HFFc6 (cell line): ENCODE measurements at places on chromosomes 11 and 22. TPM values are rescaled to one million over a fixed set of nuclear protein-coding genes. Genes with fewer than 3 reads are reported as not detected.

GRCh38 chr11:113689768-113690618, 16.1 kb downstream of the TMPRSS5 start:
- H3K27me3 ChIP-seq, result peaks cover 2% of the 10 kb centered on the region; the same call in 1 of the 2 replicates
- H3K27ac ChIP-seq, result peak overlapping the region; percentile 75
- H3K4me1 ChIP-seq, result peaks cover 7% of the 10 kb centered on the region; the same call in 1 of the 2 replicates

GRCh38 chr11:10592331-10592730, 23.9 kb upstream of the LYVE1 start:
- peaks cover 75% of the 10 kb centered on the region for H3K4me1 ChIP-seq
- H3K4me3 ChIP-seq, result no peak overlapping the region; the same call in 1 of the 2 replicates
- H3K27me3 ChIP-seq, result peaks cover 1% of the 10 kb centered on the region
- H3K36me3 ChIP-seq, result peaks cover 49% of the 10 kb centered on the region
- H3K27ac ChIP-seq, result peak overlapping the region; percentile 81

GRCh38 chr11:88164806-88165585, 10.2 kb downstream of the RAB38 start:
- H3K27ac ChIP-seq, result no peak overlapping the region
- H3K4me1 ChIP-seq, result no peaks in the 10 kb centered on the region
- H3K36me3 ChIP-seq, result no peaks in the 10 kb centered on the region
- peaks cover 3% of the 10 kb centered on the region; the same call in 1 of the 2 replicates for H3K27me3 ChIP-seq
- H3K4me3 ChIP-seq, result no peak overlapping the region
- no peak for DNase-seq

- no peak for DNase-seq
- H3K36me3 ChIP-seq, result no peaks in the 10 kb centered on the region
- no peak overlapping the region for H3K27ac ChIP-seq
- H3K27me3 ChIP-seq, result peaks cover 37% of the 10 kb centered on the region
- no peak overlapping the region for H3K4me3 ChIP-seq
Measured at GRCh38 chr11:121350314-121351082, 57.9 kb downstream of the SC5D start.

- H3K27me3 ChIP-seq, result peaks cover 3% of the 10 kb centered on the region
- no peak for DNase-seq
- peaks cover 7% of the 10 kb centered on the region; the same call in 1 of the 2 replicates for H3K36me3 ChIP-seq
- H3K4me3 ChIP-seq, result no peak overlapping the region
- H3K4me1 ChIP-seq, result no peaks in the 10 kb centered on the region
Measured at GRCh38 chr22:48574776-48575617, 1252.7 kb downstream of the BRD1 start.

DNA sequence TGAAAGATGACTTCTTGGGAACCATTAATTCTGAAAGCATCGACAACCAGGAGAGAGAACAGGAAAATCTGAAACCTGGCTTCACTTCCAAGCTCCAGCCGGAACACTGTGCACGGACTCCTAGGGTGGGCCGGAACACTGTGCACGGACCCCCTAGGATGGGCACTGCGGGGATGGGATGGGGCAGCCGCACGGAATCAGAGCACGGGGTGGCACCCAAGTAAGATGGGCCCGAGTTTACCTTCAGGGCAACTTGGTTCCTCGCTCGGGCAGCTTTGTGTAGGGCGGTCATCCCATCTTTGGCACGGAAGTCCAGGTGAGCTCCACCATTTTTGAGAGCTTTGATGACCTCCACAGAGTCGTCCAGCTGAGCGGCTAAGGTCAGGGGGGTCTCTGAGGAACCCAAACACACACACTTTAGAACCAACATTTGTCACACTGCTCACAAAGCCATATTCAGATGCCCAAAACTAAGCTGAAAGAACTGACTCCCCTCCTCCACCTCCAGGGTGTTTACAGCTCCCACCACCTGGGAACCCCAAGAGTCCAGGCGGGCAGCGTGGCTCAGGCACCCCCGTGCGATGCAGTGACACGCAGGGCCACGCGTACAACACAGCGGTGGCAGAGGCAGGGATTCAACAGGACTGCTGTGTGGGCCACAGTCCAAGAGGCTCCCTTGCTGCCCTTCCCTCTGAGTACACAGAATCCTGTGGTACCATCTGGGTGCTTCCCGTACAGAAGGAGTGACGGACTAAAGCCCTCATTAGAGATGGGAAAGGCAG, 157.9 kb downstream of the SHANK2 start:
- DNase-seq, result no peak
- no peak overlapping the region for H3K27ac ChIP-seq
- peaks cover 2% of the 10 kb centered on the region for H3K27me3 ChIP-seq
- 0 out of 2 replicates have a peak, but pooled peaks cover 2% of the 10 kb centered on the region for H3K36me3 ChIP-seq
- no peaks in the 10 kb centered on the region for H3K4me1 ChIP-seq

DNA sequence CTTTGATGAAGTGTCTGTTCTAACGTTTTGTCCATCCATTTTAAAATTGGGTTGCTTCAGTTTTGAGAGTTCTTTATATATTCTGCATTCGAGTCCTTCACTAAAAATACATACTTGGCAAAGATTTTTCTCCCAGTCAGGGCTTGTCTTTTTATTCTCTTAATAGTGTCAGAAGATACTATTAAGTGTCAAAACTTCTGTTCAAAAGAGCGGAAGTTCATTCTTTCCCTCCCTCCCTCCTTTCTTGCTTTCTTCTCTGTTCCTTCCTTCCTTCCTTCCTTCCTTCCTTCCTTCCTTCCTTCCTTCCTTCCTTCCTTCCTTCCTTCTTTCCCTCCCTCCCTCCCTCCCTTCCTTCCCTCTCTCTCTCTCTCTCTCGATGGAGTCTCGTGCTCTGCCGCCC, 7.6 kb upstream of the MUC6 start:
- no peak for DNase-seq
- peaks cover 21% of the 10 kb centered on the region for H3K27me3 ChIP-seq
- H3K4me1 ChIP-seq, result no peaks in the 10 kb centered on the region
- H3K36me3 ChIP-seq, result no peaks in the 10 kb centered on the region
- H3K27ac ChIP-seq, result no peak overlapping the region
- no peak overlapping the region for H3K4me3 ChIP-seq

DNA sequence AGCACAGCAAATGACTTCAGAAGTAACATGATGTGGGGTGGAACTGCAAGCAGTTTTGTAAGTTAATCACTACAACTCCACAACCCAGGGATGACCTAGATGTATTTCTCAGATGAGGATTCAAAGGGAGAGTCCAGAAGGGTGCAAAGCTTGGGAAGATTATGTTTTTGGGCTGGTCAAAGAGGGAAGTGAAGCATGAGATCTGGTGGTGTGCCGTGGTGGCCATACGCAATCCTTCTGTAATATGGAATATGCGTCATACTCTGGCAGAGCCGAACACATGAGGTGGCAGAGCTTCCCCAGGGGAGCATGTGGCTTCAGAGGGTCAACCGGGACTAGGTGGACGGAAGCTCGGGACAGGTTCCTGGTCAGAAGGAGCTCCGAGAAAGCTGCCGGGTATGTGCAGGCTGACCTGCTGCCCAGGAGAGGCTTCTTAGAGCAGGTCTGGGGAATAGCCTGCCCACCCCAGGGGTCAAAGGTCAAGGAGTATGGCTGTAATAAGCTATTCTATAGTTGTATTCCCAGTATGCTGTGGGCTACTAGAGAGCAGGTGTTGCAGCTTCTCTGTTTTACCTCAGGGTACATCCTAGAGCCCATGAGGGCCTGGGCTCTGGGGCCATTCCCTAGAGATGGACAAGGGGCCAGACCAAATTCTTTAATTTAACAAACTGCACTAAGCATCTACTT, 70.1 kb upstream of the PHOX2A start:
- peaks cover 9% of the 10 kb centered on the region for H3K4me1 ChIP-seq
- no peak overlapping the region for H3K27ac ChIP-seq
- peaks cover under 1% of the 10 kb centered on the region for H3K36me3 ChIP-seq

- no peak overlapping the region for H3K4me3 ChIP-seq
- no peaks in the 10 kb centered on the region for H3K36me3 ChIP-seq
- no peak overlapping the region for H3K27ac ChIP-seq
- no peaks in the 10 kb centered on the region for H3K27me3 ChIP-seq
- DNase-seq, result no peak
Measured at GRCh38 chr11:116972691-116973090, 125.5 kb downstream of the SIK3 start.

GRCh38 chr22:39559456-39560105, 11.0 kb upstream of the CACNA1I start:
- H3K27ac ChIP-seq, result no peak overlapping the region
- DNase-seq, result peak; percentile 27
- H3K36me3 ChIP-seq, result no peaks in the 10 kb centered on the region
- no peak overlapping the region for H3K4me3 ChIP-seq
- no peaks in the 10 kb centered on the region; the same call in 1 of the 2 replicates for H3K4me1 ChIP-seq

DNA sequence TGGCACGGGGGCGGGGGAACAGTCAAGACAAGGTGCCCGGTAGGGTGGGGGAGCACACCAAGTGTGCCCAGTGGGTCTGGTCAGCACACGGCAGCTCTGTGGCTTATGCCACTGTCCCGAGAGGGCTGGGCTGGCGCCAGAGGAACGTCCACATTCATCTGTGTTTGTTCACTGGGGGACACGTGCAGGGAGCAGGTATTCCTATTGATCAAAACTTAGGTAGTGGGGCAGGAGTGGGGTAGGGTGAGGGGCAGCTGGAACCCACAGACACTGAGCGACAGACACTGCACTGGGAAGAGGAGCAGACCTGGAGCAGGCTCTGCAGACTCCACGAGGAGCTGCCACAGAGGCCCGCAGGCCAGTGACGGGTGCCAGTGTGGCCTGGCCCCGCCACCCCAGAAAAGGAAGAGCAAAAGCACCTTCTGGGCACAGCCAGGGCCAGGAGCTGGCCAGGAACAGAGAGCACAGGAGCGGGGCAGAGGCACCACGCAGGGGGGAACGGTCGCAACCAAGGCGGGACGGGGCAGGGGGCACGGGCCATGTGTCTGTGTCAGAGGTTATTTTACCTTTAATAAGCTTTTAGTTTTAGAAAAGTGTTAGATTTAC, 2.1 kb upstream of the MOB2 start:
- H3K27ac ChIP-seq, result no peak overlapping the region
- H3K27me3 ChIP-seq, result no peaks in the 10 kb centered on the region; the same call in 1 of the 2 replicates
- no peaks in the 10 kb centered on the region for H3K36me3 ChIP-seq
- no peak for DNase-seq

DNA sequence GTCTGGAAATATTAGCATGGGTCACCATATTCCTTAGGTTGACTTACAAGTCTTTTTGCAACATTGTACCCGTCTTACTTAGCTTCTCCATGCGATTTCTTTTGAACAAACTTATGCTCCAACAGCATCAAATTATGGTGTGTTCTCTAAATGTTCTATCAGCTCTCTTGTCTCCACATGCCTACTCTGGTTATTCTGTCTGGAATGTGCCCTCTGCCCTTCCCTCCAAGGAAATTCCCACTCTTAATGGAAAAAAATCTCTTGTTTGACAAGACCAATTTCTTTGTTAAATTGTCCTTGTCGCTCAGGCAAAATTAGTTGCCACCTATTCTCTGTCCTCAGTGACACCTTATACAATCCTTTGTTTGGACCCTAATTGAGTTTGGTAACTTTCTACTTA, 522.8 kb upstream of the LUZP2 start:
- H3K36me3 ChIP-seq, result no peaks in the 10 kb centered on the region
- peak overlapping the region; percentile 20; the same call in 1 of the 2 replicates for H3K27ac ChIP-seq
- H3K27me3 ChIP-seq, result no peaks in the 10 kb centered on the region
- no peak overlapping the region for H3K4me3 ChIP-seq
- H3K4me1 ChIP-seq, result peaks cover 55% of the 10 kb centered on the region

GRCh38 chr11:19430754-19431398, 190.1 kb upstream of the E2F8 start:
- DNase-seq, result no peak
- H3K4me3 ChIP-seq, result no peak overlapping the region
- H3K27me3 ChIP-seq, result peaks cover 58% of the 10 kb centered on the region

GRCh38 chr11:109752212-109752825, 330.3 kb downstream of the C11orf87 start:
- no peak overlapping the region for H3K27ac ChIP-seq
- H3K27me3 ChIP-seq, result no peaks in the 10 kb centered on the region; the same call in 1 of the 2 replicates
- H3K36me3 ChIP-seq, result no peaks in the 10 kb centered on the region
- H3K4me1 ChIP-seq, result no peaks in the 10 kb centered on the region; the same call in 1 of the 2 replicates

GRCh38 chr11:103608566-103608965, 427.9 kb upstream of the DDI1 start:
- H3K27me3 ChIP-seq, result no peaks in the 10 kb centered on the region; the same call in 1 of the 2 replicates
- DNase-seq, result peak; percentile 67
- H3K4me1 ChIP-seq, result peaks cover 39% of the 10 kb centered on the region
- H3K36me3 ChIP-seq, result peaks cover 26% of the 10 kb centered on the region
- H3K4me3 ChIP-seq, result peak overlapping the region; percentile 77

- H3K36me3 ChIP-seq, result peaks cover 29% of the 10 kb centered on the region
- no peak overlapping the region for H3K4me3 ChIP-seq
- H3K27me3 ChIP-seq, result no peaks in the 10 kb centered on the region; the same call in 1 of the 2 replicates
- no peak overlapping the region for H3K27ac ChIP-seq
- peaks cover 13% of the 10 kb centered on the region for H3K4me1 ChIP-seq
Measured at GRCh38 chr11:64367931-64368672, 9.1 kb downstream of the RPS6KA4 start.

GRCh38 chr22:17167486-17167885, 8.4 kb upstream of the HDHD5 start:
- no peak overlapping the region for H3K27ac ChIP-seq
- H3K36me3 ChIP-seq, result no peaks in the 10 kb centered on the region
- H3K4me3 ChIP-seq, result no peak overlapping the region
- H3K4me1 ChIP-seq, result peaks cover 6% of the 10 kb centered on the region
- DNase-seq, result no peak
- H3K27me3 ChIP-seq, result peaks cover 10% of the 10 kb centered on the region

DNA sequence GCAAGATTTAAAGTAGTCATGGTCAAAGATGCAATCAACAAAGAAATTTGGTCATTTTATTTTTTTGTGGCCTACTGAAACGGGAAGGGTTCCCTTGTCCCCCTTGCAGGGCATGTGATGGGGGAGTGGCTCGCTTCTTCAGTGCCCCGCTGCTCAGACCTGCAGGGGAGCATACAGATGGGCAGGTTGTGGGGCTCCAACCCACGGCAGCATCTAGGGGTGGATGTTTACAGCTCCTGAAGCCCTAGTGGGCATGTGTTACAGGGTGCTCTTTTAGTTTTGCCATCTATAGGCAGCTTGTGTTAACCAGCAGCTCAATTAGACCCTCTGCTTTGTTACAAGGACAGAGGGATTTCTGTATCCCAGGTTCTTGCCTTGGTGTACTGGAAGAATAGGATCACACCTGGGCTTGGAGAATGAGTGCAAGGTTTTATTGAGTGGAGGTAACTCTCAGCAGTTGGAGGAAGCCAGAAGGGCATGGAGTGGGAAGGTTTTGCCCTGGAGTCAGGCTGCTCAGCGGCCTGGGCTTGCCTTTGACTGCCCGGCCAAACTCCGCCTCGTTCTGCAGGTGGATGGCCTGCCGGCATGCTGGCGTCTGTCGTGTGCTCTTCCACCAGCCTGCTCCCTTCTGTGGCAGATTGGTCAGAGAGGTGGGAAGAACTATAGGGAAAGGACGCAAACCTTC, 9.4 kb downstream of the GSTP1 start:
- H3K27ac ChIP-seq, result no peak overlapping the region
- no peaks in the 10 kb centered on the region for H3K4me1 ChIP-seq
- H3K27me3 ChIP-seq, result peaks cover 21% of the 10 kb centered on the region
- no peak overlapping the region for H3K4me3 ChIP-seq
- no peak for DNase-seq
- peaks cover 3% of the 10 kb centered on the region; the same call in 1 of the 2 replicates for H3K36me3 ChIP-seq

The MUC6 gene
- total RNA-seq, result not detected in 3 replicates

The CASP4 gene
- 52.2 and 57.6 TPM in 2 replicates for total RNA-seq

The RFPL2 gene
- total RNA-seq, result not detected in 3 replicates

The OR52E1 gene
- total RNA-seq, result not detected in 3 replicates

The KRTAP5-8 gene
- not detected in 3 replicates for total RNA-seq

The MS4A12 gene
- 0.21 TPM in 1 of 3 replicates, not detected in the others for total RNA-seq

The MS4A6A gene
- not detected in 3 replicates for total RNA-seq

The HBB gene
- not detected in 3 replicates for total RNA-seq
